ENCODE measurements at places on chromosomes 12 and 14.
A peak's percentile ranks its signal among the peaks of the same experiment; 100 is the strongest.

- H3K27me3 ChIP-seq = no peaks in the 10 kb centered on the region
- no peak for DNase-seq
- no peaks in the 10 kb centered on the region for H3K36me3 ChIP-seq
- H3K27ac ChIP-seq = no peak overlapping the region
- H3K4me1 ChIP-seq = no peaks in the 10 kb centered on the region
- no peak overlapping the region for H3K4me3 ChIP-seq
Measured at GRCh38 chr12:101604132-101604531, 9.4 kb downstream of the MYBPC1 start.

GRCh38 chr14:104541905-104542465 is 37.6 kb upstream of the C14orf180 start:
- H3K4me3 ChIP-seq = no peak overlapping the region
- no peak overlapping the region for H3K27ac ChIP-seq
- H3K4me1 ChIP-seq = no peaks in the 10 kb centered on the region
- no peaks in the 10 kb centered on the region for H3K36me3 ChIP-seq
- DNase-seq = no peak
- peaks cover 9% of the 10 kb centered on the region for H3K27me3 ChIP-seq

- H3K27ac ChIP-seq = no peak overlapping the region
- H3K4me1 ChIP-seq = no peaks in the 10 kb centered on the region
- H3K27me3 ChIP-seq = peaks cover 4% of the 10 kb centered on the region
- no peak for DNase-seq
- no peak overlapping the region for H3K4me3 ChIP-seq
Measured at GRCh38 chr12:66644151-66644550, 34.7 kb downstream of the GRIP1 start.

DNA sequence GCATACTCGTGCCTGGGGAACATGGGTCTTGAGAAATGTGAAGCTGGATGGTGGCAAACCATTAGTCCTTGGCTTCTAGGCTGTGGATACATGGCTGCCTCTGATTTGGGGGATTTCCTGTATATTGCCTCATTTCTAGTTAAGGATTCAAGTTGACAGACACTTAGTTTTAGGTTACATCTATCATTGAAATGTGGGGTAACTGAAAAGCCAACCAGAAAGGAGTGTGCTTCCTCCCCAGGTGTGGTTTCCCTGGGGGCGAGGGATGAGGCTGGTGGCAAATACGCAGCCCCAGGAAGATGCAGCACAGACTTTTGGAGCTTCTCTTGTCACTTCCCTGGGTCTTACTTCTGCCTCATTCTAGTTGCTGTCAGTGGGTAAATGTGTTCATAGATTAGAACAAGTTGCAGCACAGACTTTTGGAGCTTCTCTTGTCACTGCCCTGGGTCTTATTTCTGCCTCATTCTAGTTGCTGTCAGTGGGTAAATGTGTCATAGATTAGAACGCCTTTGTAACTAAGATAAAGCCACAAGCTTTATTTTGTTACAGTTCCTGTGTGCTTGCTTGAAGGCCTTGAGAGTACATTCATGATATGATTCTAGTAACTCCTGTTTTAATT is 85.1 kb downstream of the BORCS5 start:
- no peaks in the 10 kb centered on the region for H3K27me3 ChIP-seq
- peak; percentile 73 for DNase-seq
- H3K36me3 ChIP-seq = peaks cover 39% of the 10 kb centered on the region
- peak overlapping the region; percentile 98 for H3K27ac ChIP-seq
- H3K4me1 ChIP-seq = peaks cover 91% of the 10 kb centered on the region

- no peak overlapping the region for H3K27ac ChIP-seq
- DNase-seq = no peak
- H3K36me3 ChIP-seq = peaks cover 20% of the 10 kb centered on the region
- H3K4me1 ChIP-seq = peaks cover 4% of the 10 kb centered on the region
- H3K4me3 ChIP-seq = no peak overlapping the region
Measured at GRCh38 chr12:39341179-39341578, 101.7 kb downstream of the KIF21A start.

Data from activated CD4-positive, alpha-beta memory T cell treated with anti-CD3 and anti-CD28 coated beads, Interleukin-2, amount 10 ng/mL, durations not matched to agents 7 days and 5 days (primary cell).